ENCODE measurements at places on chromosomes 4 and X.

- no peak for DNase-seq
Observed at GRCh38 chrX:24702362-24703184, 8.9 kb downstream of the POLA1 start.

DNA sequence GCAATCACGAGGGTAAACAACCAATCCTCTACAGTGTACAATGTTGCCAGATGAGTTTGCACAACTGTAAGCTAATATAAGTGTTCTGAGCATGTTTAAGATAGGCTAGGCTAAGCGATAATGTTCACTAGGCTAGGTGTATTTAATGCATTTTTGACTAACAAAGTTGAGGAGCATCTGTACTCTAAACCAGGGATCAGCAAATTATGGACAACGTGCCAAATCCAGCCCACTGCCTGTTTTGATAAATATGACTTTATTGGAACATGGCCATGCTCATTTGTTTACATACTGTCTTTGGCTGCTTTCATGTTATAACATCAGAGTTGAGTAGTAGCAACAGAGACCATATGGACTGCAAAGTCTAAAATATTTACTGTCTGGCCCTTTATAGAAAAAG is 46.3 kb upstream of the ARHGEF6 start:
- peak; percentile 66 for DNase-seq

DNA sequence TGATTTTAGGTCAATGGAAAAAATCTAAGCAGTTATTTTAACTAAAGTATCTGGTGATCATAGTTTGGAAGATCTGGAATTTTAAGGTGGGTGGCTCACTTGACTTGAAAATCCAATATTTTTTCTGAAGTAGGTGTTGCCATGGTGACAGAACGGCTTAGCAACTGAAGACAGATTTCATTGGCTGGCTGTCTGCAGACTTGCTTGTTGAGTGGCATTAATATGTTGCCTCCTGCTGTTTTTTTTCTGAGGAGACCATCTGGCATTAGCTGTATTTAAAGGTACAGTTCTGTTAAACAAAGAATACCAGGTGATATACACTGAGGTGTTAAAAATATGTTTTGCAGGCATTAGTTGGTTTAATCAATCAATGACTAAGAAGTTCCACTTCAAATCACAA is 19.8 kb downstream of the CPE start:
- DNase-seq: peak; percentile 99

- DNase-seq: no peak
Observed at GRCh38 chr4:58313444-58313843, 1203.3 kb upstream of the IGFBP7 start.

- peak; percentile 0 for DNase-seq
Observed at GRCh38 chr4:144787365-144788258, 141.7 kb downstream of the HHIP start.

All from NCI-H1694 (cell line).